GM19239 (cell line): ENCODE measurements at places on chromosomes 11 and 22.

GRCh38 chr11:85844439-85845123, 10.6 kb upstream of the CCDC83 start:
- no peak for DNase-seq

GRCh38 chr11:100800202-100800601, 113.1 kb downstream of the ARHGAP42 start:
- DNase-seq, result no peak

GRCh38 chr11:119006656-119007055, 8.7 kb downstream of the CENATAC start:
- no peak for DNase-seq

DNA sequence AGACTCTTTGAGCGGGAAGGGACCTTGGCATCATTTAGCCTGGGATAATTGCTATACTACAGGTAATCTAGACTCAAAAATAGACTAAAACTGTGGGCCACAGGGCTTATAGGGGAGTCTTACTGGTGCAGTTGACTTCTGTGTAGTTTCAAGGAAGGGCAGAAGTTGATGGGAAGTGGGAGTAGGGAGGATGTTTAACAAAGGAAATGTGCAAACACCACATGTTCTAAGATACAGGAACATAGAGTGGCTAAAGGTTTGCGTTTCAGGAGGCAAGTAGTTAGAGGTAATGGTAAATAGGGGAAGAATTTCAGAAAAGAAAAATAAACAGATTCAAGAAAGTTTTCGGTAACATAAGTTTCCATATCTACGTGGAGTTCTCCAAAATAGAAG, 14.4 kb upstream of the SORL1 start:
- DNase-seq, result no peak

DNA sequence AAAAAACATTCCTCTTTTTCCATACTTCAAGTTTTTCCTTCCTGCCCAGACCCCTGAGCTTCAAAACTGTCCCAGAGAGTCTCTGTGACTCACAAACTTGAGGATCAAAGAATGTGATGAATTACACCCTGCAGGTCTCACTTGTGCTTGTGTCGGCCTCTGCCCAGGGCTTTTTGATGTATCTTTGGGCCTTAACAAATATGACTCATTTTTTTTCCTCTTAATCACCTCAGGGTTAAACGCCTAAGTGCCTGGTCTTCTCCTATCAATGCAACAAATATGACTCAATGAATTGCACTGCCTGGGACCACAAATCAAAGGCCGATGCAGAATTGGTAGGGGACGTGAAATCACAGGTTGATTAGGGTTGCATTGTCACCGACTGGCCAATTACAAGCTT, 267.7 kb downstream of the LARGE1 start:
- no peak for DNase-seq

DNA sequence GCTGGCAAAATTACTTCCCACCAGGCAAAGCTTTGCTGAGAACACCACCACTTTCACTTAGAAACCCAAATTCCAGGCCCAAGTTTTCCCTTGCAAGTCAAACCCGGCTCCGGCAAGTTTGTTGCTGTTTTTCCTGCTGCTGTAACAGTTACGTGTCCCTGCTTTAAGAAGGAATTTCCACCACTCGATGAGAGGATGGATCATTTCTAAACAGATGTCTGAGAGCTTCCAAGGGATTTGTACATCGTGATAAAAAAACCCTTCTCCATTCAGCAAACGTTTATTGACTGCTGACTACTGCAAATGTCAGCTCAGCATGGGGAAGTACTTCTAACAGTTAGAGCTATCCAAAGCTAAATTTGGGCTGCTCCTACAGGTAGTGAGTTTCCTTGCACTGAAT, 19.7 kb downstream of the P2RX3 start:
- no peak for DNase-seq

GRCh38 chr11:61352038-61352437, 9.6 kb downstream of the CYB561A3 start:
- no peak for DNase-seq

- peak; percentile 66 for DNase-seq
These were observed 5.9 kb upstream of the GRAMD4 start for GRCh38 chr22:46614025-46614931.

- DNase-seq, result peak; percentile 25
These were observed 253.0 kb upstream of the CCDC179 start for GRCh38 chr11:23112987-23113886.

- no peak for DNase-seq
These were observed 1434.7 kb downstream of the BRD1 start for GRCh38 chr22:48393041-48393370.

DNA sequence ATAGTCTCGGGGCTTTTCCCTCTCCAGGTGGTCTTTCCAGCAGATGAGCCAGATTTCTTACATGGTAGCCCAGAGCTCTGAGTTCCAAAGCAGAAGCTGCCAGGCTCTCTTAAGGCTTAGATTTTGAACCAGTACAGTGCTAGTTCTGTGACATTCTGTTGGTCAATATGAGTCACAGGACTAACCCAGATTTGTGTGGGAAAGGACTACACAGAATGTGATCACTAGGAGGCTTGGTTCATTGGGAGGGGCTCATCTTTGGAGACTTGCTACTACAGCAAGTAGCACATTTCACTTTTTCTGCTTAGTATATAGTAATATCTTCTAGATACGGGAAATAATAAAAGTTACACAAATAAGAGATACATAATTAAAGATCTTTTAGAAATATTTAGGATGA, 24.1 kb downstream of the RNF214 start:
- no peak for DNase-seq

GRCh38 chr11:7268758-7269157, 17.1 kb downstream of the SYT9 start:
- DNase-seq, result no peak

DNA sequence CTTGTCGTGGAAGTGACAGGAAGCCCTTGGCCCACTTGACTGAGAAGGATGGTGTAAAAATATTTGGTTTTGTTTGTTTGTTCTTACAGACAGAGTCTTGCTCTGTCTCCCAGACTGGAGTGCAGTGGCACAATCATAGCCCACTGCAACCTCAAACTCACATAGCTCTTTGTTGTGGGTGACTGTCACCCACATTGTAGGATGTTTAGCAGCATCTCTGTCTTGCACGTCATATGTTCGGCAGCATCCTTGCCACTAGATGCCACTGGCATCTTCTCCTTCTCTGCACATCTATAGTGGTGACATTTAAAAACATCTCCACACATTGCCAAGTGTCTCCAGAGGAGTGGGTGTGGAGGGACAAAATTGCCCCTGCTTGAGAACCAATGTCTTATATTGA, 56.8 kb downstream of the PRR5L start:
- DNase-seq, result no peak

- DNase-seq, result no peak
These were observed 72.6 kb upstream of the PPARA start for GRCh38 chr22:46077669-46078099.

DNA sequence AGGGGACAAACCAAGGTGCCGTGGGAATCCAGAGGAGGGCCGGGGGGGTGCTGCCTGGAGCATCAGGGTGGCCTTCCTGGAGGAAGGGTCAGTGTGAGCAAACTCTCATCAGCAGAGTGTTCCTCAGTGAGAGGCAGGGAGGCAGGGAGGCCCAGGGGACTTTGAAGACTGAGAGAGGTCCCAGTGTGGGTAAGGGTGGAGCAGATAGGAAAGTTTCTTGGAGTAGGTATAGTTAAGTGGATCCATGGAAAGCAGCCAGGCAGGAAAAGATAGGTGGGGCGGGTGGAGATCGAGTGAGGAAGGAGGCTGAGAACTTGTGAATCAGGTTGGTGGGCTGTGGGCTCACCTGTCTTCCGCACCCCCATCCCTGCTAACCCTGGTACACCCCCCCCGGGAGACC, 9.3 kb downstream of the UPK3A start:
- DNase-seq, result no peak

- DNase-seq, result no peak
These were observed 43.9 kb upstream of the ANGPTL5 start for GRCh38 chr11:101960231-101960630.

DNA sequence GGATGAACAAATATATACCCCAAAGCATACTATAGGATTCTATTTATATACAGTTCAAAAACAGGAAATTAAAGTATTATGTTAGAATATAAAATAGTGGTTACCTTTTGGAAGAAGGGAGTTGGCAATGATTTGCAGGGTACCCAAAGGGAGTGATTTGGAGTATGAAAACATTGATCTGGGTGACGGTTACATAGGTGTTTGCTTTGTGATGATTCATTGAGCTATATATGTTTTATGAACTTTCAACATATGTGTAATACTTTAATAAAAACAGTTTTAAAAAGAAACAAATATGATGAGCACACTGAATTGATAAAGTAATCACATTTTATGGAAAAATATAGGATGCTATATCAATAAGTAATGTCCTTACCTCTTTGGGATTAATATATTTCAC, 36.0 kb downstream of the C11orf65 start:
- DNase-seq, result no peak

DNA sequence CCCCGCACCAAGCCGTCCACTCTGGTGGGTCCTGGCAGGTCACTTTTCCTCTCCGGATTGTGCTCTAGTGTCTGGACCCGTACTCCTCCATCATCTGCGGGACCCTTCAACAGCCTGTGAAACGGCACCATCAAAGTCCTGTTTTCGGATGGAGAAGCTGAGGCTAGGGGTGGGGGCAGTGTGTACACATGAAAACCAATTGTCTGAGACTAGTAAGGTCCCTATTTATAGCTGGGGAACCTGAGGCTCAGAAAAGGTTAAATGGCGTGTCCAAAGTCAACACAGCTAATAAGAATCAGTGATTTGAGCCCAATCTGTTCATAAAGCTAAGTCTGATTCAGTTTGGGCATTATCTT, 668 bp upstream of the LRRC32 start:
- no peak for DNase-seq

DNA sequence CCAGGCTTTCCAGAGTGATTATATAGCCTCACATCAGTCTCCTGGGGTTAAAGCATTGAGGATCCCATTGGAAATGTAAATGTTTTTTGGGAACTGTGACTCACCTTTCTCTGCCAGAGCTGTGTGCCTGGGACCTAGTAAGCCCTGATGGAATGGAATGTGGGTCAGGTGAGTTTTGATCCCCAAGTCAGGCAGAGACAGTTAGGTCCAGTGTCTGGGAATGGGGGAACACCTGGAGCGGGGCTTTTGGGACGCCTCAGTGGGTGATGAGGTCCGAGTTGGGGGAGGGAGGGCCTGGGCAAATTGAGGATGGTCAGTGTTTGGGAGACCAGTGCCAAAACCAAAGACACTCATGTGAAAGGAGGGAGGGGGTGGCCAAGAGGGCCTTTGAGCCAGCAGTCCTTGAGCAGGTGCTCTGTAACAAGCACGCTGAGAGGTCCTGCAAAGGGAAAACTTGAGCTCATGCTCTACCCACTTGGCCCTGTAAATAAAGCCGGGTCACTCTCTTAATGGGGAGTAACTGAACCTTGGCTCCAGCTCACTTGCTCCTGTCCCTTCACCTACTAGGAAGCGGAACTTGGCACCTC, 104.7 kb downstream of the NAV2 start:
- DNase-seq, result no peak

DNA sequence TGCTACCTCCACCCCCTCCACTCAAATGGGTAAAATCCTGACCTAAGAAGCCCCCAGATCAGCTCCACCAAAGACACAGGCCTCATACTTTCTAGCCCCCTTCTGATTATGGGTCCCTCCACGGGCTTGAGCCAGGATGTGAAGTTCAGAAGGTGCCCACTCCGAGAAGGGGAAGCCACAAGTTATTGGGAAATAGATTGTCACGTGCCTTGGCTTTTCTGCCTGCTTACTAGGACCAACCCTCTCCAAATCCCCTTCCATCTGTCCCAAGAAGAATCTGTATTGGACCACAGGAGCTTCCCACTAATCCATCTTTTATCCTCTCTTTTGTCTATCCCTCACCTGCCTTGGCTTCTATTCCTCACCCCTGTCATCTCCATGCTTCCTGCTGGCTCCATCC, 3.0 kb upstream of the NRGN start:
- no peak for DNase-seq

DNA sequence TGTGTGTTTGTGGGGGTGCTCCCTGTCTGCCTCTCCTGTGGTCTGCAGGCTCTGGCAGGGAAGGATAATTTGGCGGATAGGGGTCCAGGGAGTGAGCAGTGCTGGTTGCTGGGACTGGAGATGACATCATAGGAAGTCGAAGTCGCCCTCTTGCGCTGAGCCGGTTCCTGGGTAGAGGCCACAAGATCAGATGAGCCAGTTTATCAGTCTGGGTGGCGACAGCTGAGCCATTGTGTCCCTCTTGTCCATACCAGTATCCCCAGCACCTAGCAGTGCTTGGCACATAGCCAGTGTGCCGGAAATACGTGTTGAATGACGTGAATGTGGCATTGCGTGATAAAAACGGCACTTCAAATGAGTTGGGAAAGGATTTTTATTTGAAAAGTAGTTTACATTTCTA, 9.8 kb downstream of the APOL5 start:
- DNase-seq, result no peak

DNA sequence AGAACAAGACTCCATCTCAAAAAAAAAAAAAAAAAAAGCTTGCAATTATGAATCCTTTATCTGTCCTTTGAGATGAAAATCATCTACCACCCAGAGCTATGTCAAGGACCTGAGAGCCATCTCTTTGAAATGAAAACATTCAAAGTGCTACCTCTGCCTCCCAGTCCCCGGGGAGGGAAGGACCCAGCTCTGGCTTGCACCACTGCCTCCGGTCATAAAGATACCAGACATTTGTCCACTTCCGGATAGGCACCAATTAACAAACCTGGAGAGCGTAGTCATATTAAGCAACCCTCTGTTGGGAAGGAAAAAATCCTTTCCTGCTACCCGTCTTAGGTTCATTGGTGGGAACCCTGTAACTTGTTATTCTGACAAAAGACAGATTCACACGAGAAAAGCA, 98.6 kb downstream of the ARHGAP8 start:
- no peak for DNase-seq

- no peak for DNase-seq
These were observed 190.4 kb downstream of the MN1 start for GRCh38 chr22:27610863-27611786.

DNA sequence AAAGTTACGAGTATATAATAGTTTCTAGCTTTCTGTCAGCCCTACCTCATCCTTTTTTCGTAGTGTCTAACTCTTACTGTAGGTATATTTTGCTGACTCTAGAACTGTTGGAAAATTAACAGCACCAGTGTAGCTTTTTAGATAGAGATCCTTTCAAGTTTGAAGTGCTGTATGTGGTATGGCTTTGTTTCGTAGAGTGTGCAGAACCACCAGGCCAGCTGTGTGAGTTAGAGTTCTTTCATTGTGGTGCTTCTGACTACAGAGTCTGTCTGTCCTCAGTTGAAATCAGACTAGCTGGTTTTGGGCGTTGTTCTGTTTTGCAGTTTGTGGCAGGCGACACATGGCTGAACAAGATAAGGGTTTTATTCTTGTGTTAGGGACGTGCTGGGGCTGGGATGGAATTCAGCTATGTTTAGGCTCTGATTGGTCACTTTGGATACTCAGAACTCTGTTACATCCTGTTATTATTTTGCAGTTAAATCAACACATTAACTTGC, 3.2 kb downstream of the ARHGEF12 start:
- DNase-seq, result no peak

- no peak for DNase-seq
These were observed 889 bp downstream of the NUDT8 start for GRCh38 chr11:67628710-67629385.

- DNase-seq, result no peak
These were observed 25.9 kb upstream of the POU2AF3 start for GRCh38 chr11:111272420-111272819.
